ENCODE measurements at places on chromosomes 3 and 15.
A peak's percentile ranks its signal among the peaks of the same experiment; 100 is the strongest.

GRCh38 chr3:180973543-180973942 is 16.0 kb downstream of the DNAJC19 start:
- no peak for DNase-seq

DNA sequence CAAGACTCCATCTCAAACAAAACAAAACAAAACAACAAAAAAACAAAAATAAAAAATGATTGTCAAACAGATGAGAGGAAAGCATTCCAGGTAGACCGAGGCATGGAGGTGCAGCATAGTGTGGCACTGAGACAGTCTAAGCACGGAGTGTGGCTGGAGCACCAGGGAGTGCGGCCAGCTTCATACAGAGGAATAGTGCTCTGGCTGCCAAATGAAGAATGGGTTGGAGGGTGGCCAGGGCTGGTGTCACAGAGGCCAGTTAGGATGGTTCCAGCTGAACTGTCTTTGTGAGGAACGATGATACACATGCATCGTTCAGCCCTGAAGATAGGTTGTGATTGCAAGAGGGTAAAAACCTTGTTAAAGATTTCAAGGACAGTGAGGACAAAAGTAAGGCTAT is 28.3 kb downstream of the MITF start:
- no peak for DNase-seq

DNA sequence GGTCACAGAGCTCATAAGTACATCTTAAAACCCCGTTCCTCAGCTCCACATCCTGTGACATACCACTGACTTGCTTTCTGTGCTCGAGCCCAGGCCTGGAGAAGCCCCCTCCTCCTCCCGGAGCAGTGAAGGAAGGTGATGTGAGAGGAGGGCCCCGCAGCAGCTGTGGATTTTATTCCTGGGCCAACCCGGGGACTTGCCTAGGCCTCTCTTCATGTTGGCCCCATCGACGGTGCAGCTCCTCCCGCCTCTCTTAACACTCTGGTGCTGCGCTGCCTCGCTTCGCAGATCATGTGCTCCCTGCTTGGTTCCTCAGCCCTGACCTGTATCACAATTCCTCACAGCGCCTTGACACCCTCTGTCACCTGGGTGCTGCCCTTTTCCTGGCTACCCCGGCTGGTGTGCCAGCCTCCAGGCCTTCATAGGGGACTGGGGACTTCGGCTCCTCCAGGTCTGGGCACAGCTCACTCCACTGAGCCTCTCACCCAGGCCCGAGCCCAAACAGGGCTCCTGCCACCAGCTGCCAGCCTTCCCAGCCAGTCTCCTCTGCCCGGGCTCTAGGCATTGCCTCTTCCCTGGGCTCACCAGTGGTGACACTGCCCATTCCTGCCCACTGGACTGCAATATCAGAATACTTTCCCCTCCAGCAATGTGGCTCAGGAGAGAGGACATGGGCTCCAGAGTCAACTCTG is 21.5 kb downstream of the MAGEF1 start:
- no peak for DNase-seq

- no peak for DNase-seq
Observed at GRCh38 chr15:68783226-68784058, 37.3 kb downstream of the ANP32A start.

GRCh38 chr15:42453826-42454225 is 37.1 kb downstream of the ZNF106 start:
- DNase-seq = no peak

GRCh38 chr3:54888873-54889272 is 39.0 kb downstream of the LRTM1 start:
- no peak for DNase-seq

GRCh38 chr3:45994419-45995235 is 997 bp downstream of the FYCO1 start:
- no peak for DNase-seq

- DNase-seq = no peak
Observed at GRCh38 chr15:63016234-63016633, 26.3 kb upstream of the TPM1 start.

GRCh38 chr3:42983927-42984326 is 4.8 kb downstream of the GASK1A start:
- DNase-seq = no peak

GRCh38 chr15:40104865-40105516 is 3.7 kb downstream of the BMF start:
- peak; percentile 92 for DNase-seq

DNA sequence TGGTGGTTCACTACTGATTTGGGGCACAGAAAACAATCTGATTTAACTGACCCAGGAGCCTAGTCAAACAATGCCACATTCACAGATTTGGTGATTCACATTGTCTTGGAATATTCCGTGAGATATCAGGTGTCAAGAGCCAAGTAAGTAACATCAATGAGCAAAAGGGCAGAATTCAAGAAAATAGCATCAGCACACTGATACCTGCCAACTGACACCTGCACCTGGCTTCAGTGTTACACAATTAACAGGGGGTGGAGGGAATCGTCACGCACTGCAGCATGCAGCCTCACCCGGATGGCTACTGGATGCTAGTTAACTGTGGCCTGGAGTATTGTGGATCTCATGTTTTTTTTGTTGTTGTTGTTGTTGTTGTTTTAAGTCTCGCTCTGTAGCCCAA is 17.6 kb downstream of the CCNL1 start:
- no peak for DNase-seq

GRCh38 chr3:126287536-126288241 is 69.5 kb downstream of the KLF15 start:
- peak; percentile 75 for DNase-seq

DNA sequence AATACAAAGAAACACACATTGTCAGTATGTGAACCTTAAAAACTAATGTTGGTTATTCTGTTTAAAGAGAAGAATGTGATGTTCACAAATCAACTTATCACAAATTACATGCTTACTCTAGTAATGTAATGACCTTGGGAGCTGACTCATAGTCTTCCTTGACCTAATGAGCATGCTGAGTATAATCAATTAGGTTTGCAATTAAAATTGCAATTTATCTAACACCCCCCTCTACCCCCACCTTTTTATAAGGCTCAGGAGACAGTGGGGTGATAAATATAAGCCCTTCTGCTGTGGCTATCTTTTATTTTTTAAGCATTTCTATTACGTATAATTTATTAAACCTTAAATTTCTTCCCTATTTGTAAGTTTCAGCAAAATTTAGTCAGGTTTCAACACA is 947.8 kb upstream of the CFAP20DC start:
- DNase-seq = no peak

DNA sequence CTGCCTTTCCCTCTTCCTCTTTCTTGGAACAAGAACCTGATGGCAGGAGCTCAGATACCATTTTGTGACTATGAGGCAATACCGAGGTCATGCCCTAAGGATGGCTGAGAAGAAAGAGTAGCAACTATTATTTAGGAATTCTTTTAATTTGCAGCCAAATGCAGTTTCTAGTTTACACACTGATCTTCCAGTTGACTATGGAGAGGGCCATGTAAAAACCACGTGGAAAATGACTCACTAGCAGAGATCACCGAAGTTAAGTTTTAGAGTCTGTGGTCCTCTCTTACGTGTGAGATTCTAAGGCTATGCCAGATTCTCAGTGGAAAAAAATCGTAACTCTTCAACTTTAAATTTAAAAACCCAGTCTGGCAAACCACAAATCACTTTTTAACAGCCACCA is 7.8 kb downstream of the BNC1 start:
- DNase-seq = no peak

GRCh38 chr3:31142543-31142942 is 248.1 kb upstream of the GADL1 start:
- no peak for DNase-seq

DNA sequence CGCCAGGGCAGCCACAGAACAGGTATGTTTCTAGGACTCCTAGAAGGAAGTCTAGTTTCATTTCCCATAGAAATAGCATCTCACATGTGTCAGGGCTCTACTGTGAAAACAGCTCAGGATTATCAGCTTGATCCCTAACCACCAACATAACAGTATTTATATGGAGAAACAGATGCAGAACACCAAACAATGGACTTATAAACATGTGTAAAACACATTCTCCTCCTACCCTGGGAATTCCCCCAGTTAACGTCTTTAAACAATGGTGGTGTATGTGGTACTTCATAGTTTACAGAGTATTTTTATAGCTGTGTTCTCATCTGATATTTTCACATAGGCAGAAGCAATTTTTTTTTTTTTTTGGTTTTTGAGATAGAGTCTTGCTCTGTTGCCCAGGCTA is 9.7 kb downstream of the TNFSF10 start:
- DNase-seq = no peak

DNA sequence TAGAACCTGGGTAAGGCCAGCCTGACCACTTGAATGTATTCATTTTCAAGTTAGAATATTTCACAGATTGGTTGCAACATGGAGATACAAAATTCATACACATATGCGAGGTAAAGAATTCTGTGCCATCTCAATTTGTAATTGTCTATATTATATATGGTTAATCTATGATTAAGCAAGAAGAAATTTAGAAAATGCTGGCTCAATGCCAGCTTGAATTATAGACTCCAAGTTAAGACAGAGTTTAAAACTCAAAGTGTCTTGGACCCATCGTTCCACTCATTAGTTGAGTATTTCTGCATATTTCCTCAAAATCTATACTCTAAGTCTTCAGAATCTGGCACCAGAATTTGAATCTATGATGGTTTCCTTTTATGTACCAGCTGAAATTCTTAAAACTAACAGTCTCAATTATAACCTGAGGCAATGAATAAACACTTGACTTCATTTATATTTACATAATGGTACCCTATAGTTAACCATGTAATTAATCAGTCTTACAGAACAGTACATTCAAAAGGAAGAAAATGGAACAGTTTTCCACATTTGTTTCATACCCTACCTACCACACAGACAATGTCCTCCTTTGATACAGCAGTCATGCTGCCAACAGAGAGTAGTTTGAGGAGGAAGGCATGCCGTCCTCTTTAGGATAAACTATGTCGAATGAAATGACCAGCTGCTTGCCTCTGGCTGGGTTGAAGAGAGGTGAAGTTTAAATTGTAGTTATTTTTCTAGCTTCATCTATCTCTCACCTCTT is 95.7 kb downstream of the CD47 start:
- DNase-seq = no peak

GRCh38 chr3:195732940-195733339 is 12.2 kb downstream of the MUC20 start:
- DNase-seq = no peak

- no peak for DNase-seq
Observed at GRCh38 chr3:120280566-120280965, 4.5 kb downstream of the GPR156 start.

DNA sequence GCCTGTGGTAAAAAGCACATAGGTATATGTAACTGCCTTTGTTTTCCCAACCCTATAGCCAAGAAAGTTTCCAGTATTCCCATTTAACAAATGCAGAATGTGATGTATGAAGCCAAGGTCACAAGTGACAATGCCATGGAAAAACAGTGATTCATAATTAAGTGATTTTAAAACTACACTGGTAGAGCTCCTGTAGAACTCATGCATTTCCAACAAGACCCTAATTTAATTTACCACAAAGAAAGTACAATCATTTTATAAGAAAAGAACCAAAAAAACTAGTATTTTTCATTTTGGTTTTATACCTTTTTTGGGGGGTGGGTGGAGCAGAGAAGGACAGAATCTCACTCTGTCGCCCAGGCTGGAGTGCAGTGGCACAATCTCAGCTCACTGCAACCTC is 82.0 kb downstream of the STAG1 start:
- no peak for DNase-seq

- no peak for DNase-seq
Observed at GRCh38 chr3:42557854-42558253, 23.9 kb downstream of the SEC22C start.

GRCh38 chr3:87800516-87800915 is 258.3 kb downstream of the CGGBP1 start:
- no peak for DNase-seq

GRCh38 chr15:70379938-70380883 is 282.5 kb upstream of the TLE3 start:
- DNase-seq = no peak

DNA sequence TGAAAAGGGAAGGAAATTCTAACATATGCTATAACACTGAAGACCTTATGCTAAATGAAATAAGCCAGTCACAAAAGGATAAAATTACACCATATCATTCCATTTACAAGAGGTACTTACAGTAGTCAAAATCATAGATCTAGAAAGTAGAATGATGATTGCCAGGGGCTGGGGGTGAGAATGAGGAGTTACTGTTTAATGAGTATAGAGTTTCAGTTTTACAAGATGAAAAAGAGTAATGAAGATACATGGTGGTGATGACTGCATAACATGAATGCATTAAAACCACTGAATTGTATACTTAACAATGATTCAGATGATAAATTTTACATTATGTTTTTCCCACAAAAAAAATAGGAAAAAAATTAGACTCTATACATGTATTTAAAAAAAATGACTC is 152.6 kb downstream of the SCAPER start:
- no peak for DNase-seq

DNA sequence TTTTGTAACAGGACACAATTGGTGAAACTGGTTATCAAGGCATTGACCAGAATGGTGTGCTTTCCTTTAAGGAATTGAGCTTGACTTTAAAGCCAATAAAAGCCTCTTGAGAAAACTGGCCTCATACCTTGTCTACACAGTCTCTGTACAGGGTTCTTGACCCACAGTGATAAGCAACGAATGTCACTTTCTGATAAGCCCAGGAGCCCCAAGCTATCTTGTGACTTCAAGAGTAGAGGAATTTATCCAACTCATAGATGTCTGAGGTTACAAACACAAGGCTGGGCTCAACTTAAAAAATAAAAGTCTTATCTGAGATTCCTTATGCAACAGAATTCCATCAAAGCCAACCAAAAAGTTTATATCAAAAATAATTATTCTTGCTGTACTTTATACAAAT is 212.1 kb downstream of the GBE1 start:
- no peak for DNase-seq

DNA sequence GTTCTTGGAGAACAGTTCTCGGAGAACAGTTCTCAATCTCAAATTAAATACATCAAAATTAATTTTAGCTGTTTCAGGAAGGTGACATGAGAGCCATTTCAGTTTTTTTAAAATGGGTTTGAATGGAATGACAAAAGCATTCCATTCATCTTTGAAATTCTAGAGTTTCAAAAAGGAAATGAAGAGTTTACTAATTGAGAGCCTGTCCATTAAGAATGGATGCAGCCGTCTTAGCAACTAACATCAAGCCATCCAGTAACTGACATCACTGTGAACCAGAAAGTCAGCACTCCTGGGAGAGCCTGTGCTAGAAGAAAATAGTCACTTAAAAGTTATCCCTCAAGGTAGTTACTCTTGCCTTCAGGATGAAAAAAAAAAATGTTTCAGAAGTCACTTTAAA is 47.0 kb upstream of the FSTL1 start:
- no peak for DNase-seq
